Stimulated activated CD4-positive, alpha-beta T cell treated with anti-CD3 and anti-CD28 coated beads, Interleukin-1b, Interleukin-23, amount 100 ng/mL, for 1 hour (primary cell): ENCODE measurements at places on chromosomes 7 and 10.

DNA sequence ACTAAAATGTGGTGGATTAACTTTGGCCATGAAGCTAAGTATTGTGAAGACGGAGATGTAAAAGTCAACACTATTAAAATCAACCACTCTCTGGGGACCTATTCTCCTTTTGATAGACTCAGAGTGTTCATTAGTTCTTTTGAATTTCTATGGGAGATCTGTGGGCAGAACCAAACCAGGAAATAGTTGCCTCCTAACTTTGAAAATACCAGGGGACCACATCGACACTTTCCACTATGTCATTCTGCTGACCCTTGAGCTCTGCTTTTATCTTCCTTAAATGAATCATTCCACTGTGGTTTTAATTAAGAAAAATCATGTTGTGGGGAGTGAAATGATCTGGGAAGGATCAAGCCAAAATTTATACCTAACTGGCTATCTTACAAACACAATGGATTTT lies 960.5 kb downstream of the GATA3 start:
- DNase-seq: no peak

DNA sequence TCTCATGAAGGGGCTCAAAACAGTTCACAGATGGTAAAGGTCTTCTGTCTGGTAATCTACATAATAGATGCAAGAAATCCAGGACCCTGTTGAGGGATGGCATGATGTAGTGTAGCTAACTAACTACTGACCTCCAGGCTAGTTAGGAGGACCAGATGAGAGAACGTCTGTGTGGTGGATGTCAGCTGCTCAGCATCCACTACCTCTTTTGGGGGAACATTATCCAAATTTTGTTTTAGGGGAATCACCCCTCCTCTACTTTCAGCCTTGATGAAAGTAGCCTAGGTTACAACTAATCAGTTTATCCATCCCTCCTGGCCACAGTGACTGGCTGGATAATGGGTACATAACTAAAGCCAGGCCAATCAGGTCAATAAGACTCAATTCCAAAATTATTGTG lies 246.0 kb downstream of the RNLS start:
- no peak for DNase-seq

DNA sequence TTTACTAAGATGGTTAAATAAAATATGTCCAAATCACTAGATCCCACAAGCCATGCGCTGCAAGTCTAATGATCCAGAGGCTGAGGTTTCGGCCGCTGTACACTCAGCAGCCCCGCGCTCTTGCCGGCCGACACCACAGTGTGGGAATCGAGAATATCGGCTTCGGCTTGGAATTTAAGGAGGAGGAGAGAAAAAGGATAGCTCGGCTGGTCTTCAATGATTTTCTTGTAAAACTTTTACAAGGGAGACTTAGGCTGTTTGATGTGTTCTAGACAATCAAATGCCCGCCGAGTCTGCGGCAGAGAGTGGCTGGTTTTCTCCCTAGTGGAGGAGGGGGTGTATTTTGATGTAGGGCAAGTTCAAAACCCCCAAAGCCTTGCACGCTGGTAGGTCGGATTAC lies 118.2 kb upstream of the TCF7L2 start:
- DNase-seq: no peak

DNA sequence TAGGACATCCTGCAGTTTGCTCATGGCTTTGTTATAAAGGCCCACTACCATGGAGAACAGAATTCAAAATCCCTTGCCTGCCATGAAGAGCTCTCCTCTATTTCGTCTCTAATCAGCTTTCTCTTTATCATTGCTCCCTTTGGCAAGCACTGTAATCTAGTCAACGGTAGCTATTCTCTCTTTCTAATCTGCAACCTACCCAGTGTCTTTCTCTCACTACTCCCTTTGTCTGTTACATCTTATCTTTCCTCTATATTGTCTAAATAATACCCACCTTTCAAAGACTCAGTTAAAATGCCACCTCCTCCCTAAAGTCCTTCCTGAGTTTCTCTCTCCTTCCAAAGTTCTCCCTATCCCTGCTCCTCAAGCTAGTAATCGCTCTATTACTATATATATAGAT lies 108.1 kb downstream of the FZD1 start:
- DNase-seq: no peak

DNA sequence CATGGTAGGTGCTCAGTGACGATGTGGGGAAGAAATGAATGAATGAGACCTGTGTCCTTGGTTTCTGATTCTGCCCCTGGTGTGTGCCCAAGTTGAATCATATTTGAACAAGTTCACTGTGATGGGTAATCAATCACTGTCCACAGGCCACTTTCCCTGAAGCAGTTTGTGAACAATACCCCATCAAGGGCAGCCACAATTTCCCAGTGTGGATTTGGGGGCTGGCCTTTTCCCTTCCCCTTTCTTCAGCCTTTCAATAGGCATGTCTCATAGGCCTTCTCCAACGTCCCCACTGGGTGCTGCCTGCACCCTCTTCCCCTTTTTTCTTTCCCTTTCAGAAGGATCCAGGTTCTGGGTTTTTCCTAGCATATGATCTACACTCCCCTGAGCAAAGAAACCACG lies 64.7 kb downstream of the CREB5 start:
- no peak for DNase-seq

DNA sequence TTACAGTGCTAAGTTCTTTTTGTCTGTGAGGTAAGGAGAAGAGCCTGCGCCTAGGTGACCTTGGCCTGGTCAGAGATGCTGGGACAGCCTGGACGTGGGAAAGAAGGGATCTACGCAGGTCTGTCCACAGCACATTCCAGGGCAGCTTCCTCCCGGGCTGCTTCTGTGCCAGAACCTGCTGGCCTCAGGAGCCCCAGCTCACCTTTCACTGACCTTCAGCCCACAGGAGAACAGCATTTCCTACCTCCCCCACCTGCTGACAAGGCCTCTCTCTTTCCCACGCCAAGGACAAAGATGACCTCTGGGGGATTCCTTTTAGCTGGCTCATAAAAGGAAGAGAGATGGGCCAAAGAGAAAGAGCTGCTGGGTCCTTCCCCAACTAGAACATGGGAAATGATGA lies 260.6 kb downstream of the KCNMA1 start:
- DNase-seq: no peak

- DNase-seq: no peak
Observed at GRCh38 chr7:41758321-41758720, 55.4 kb upstream of the INHBA start.

GRCh38 chr7:50037086-50037485 lies 56.0 kb downstream of the ZPBP start:
- no peak for DNase-seq

GRCh38 chr10:74598891-74599566 lies 227.4 kb upstream of the KAT6B start:
- DNase-seq: no peak

- no peak for DNase-seq
Observed at GRCh38 chr7:32039000-32039756, 31.0 kb downstream of the PDE1C start.

GRCh38 chr7:516216-516605 lies 3.4 kb downstream of the PDGFA start:
- no peak for DNase-seq

DNA sequence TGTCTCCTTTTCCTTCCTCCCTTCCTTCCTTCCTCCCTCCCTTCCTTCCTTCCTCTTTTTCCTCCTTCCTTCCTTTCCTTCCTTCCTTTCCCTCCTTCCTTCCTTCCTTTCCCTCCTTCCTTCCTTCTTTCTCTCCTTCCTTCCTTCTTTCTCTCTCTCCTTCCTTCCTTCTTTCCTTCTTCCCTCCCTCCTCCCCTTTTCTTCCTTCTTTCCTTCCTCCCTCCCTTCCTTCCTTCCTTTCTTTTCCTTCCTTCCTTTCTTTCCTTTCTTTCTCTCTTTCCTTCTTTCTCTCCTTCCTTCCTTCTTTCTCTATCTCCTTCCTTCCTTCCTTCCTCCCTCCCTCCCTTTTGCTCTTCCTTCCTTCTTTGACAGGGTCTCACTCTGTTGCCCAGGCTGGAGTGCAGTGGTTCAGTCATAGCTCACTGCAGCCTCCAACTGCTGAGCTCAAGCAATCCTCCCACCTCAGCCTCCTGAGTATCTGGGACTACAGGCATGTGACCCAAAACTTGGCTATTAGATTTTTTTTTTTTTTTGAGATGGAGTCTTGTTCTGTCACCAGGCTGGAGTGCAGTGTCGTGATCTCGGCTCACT lies 15.9 kb upstream of the CYTH3 start:
- no peak for DNase-seq

DNA sequence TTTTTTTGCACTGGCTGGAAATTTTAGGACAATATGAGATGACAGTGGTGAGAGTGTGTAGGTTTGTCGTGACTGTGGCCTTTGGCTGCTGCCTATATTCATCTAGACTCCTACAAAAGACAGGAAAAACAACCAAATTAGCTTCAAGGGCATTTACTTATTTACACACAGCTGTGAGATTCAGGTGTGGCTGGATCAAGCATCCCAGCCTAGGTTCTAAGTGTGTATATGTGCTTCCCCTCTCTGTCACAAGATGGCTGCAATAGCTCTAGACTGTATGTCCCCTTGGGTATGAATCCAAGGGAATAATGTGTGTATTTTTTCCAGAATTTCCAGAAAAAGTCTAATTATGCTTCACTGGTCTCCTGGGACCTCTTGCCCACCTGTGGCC lies 25.5 kb upstream of the INPP5A start:
- no peak for DNase-seq

DNA sequence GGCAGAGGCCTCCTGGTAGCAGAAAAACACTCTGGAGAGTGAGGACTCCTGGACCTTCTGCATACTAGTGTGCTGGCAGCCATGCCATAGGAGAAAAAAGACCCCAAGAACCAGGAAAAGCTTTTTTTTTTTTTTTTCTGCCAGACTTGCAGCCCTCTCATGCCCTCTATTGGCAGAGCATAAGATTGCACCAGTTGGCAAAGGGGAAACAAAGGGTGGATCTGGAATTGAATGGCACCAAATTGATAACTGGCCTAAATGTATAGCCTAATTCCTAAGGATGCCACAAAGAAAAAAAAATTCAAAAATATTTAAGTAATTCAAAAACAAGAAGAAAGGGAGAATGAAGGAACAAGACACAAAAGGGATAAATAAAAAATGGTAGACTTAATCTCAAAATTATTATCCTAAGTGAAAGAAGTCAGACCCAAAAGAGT lies 112.5 kb upstream of the GHITM start:
- no peak for DNase-seq

DNA sequence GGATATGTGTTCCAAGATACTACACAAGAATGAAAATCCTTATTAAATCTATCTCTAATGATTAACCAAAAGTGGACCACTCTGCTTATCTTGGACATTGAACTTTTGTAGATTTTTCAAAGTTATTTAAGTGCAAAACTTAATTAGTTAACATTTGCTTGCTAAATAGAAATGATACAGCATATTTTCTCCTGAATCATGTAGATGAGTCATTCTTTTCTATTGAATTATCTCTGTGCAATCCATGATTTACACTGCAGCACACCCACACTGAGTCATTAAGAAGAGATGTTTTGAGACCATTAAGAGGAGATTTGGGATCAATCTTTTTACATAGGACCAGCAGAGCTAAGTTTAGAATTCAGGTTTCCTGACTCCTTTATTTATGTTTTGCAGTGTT lies 6.6 kb upstream of the ABCC2 start:
- DNase-seq: no peak

GRCh38 chr7:49802600-49802999 lies 29.2 kb downstream of the VWC2 start:
- no peak for DNase-seq

DNA sequence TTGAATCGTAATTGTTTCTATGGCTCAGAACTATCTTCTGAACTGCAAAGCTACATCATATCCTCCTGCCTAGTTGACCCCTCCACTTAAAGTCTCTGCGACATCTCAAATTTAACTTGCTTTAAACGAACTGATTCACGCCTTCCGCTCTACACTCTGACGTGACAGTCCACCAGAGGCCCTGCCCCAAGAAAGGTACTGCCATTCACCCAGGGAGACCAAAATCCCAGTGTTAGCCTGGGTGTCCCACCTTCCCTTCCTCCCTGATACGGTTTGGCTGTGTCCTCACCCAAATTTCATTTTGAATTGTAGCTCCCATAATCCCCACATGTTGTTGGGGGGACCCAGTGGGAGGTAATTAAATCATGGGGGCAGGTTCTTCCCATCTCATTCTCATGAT lies 90.8 kb downstream of the CPXM2 start:
- no peak for DNase-seq

DNA sequence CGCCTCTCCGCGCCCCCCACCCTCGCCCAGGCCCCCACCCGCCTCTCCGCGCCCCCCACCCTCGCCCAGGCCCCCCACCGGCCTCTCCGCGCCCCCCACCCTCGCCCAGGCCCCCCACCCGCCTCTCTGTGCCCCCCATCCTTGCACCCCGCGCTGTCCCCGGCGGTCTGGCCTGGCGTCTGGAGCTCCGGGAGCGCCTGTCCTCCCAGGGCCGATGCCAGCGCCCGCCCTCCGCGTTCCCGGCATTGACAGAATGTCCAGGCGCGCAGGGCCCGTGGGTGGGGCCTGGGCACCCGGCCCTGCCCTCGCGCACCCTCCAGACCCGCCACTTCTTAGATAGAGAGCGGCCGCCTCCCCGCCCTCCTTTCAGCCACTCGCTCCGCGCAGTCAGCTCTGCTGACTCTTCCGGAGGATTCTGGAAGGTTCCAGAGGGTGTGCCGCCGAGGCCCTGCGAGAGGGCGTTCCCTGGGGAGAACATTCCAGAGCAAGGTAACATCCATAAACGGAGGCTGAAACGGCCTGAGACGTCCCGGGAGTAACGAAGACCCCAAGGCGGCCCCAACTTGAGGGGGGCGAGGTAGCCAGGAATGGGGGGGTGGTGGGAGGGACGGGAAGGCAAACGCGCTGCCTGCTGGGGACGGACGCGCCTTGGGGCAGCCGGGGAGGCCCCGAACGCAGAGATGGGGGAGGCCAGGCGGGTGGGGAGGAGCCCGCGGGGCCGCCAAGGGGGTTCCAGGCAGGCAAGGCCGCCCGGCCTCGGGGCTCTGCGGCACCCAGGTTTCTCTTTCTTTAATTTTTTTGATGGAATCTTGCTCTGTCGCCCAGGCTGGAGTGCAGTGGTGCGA lies 117.8 kb downstream of the DYNC2I1 start:
- no peak for DNase-seq

- no peak for DNase-seq
Observed at GRCh38 chr7:25849500-25850184, 302.4 kb upstream of the NFE2L3 start.

DNA sequence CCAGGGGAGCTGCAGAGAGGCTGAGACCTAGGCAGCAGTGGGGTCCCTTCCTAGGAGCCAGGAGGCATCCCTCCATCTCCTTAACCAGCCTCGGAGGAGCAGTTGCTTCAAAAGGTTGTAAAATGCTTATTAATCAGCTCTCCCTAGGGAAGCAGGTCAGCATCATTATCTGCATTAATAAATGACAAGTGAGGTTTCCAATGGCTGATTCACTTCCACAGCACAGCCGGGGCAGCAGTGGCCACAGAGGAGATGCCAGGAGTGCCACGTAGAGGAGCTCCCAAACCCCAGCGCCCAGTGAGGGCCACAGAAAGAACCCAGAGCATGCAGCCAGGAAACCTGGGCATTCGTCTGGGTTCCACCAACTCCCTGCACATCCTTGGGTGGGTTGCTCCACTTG lies 8.2 kb upstream of the NPFFR1 start:
- no peak for DNase-seq

- no peak for DNase-seq
Observed at GRCh38 chr10:75021379-75022249, 89.8 kb upstream of the SAMD8 start.

- no peak for DNase-seq
Observed at GRCh38 chr7:98107313-98107721, 655 bp downstream of the LMTK2 start.
